ENCODE measurements at places on chromosomes 11 and 22.

- DNase-seq, result no peak
Measured at GRCh38 chr11:10914050-10914449, 56.2 kb upstream of the ZBED5 start.

DNA sequence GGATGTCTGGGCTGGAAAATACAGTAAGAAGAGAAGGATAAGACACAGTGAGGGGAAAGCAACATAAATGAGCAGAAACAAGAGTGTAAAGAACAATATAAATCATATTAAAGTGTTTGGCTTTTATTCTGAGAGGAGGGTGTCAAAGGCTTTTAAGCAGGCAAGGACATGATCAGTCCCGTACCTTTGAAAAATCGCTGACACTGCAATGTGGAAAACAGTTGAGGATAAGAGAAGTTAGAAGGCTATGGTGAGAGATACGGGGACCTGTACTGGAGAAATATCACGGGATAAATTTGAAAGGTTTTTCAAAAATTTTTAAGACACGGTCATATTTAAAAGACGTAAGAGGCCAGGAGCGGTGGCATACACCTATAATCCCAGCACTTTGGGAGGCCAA lies 30.3 kb downstream of the CDON start:
- DNase-seq, result no peak

DNA sequence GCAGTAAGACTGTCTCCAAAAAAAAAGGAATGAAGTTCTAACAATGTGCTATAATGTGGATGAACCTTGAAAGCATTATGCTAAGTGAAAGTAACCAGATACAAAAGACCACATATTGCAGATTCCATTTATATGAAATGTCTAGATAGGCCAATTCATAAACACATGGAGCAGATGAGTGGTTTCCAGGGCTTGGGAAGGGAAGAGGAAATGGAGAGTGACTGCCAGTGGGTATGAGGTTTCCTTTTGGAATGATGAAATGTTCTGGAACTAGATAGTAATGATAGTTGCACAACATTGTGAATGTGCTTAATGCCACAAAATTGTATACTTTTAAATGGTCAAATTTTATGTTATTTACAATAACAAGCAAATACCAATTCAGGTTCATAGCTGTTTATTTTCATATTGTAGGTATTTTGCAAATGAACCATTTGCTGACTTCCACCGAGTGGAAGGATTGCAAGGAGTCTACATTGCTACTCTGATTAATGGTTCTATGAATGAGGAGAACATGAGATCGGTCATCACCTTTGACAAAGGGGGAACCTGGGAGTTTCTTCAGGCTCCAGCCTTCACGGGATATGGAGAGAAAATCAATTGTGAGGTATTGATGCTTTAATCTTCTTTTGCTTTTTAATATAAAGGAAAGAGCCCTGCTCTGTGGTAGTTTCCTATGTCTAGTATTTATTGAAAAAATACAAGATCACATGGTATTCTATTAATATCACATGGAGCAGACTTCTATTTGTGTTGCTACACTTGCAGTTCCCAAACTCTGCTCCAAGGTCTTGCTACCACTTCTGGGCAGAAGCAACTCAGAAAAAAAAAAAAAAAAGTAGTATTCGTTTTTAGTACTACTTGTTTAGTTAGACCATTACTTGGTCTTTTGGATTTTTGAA lies 67.7 kb upstream of the SORL1-AS1 start:
- DNase-seq, result no peak

- no peak for DNase-seq
Measured at GRCh38 chr11:127230392-127230791, 229.8 kb upstream of the KIRREL3 start.

- no peak for DNase-seq
Measured at GRCh38 chr11:96178049-96178886, 164.7 kb downstream of the MAML2 start.
